Activated CD4-positive, alpha-beta T cell treated with anti-CD3 and anti-CD28 coated beads for 36 hours (primary cell): ENCODE measurements at places on chromosomes 5 and 9.

GRCh38 chr9:72150661-72151060, 1.4 kb downstream of the GDA start:
- no peak overlapping the region for H3K27ac ChIP-seq
- H3K4me1 ChIP-seq = peaks cover 5% of the 10 kb centered on the region
- H3K4me3 ChIP-seq = no peak overlapping the region
- peaks cover 33% of the 10 kb centered on the region for H3K27me3 ChIP-seq
- DNase-seq = no peak
- no peaks in the 10 kb centered on the region for H3K36me3 ChIP-seq

GRCh38 chr5:134560698-134561097, 35.2 kb downstream of the JADE2 start:
- no peak overlapping the region for H3K4me3 ChIP-seq
- peaks cover 11% of the 10 kb centered on the region for H3K4me1 ChIP-seq
- no peaks in the 10 kb centered on the region for H3K27me3 ChIP-seq
- H3K36me3 ChIP-seq = peaks cover 50% of the 10 kb centered on the region
- DNase-seq = no peak
- H3K27ac ChIP-seq = peak overlapping the region; percentile 51

DNA sequence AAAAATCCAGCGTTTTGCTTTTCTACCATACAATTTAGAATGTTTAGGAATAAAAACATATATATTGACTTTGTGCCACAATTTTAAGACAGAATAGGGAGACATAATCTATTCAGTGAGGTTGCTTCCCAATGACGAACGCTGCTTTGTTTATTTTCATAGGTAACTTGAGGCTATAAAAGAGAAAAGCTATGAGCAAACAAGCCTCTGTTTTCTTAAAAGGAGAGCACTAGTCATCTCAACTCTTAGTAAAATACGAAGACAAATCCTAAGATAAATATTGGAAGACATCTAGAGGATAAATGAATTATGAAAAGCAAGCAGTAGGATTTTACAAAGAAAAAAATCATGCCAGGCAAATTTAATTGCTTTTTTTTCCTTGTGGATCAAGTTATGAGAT, 363.6 kb downstream of the ANXA1 start:
- DNase-seq = no peak
- H3K27me3 ChIP-seq = no peaks in the 10 kb centered on the region
- H3K27ac ChIP-seq = no peak overlapping the region
- H3K4me3 ChIP-seq = no peak overlapping the region
- H3K36me3 ChIP-seq = no peaks in the 10 kb centered on the region

- no peak for DNase-seq
- H3K27ac ChIP-seq = no peak overlapping the region
- no peak overlapping the region for H3K4me3 ChIP-seq
- H3K36me3 ChIP-seq = no peaks in the 10 kb centered on the region
Observed at GRCh38 chr9:103804077-103804735, 289.9 kb upstream of the SMC2 start.

GRCh38 chr5:111730659-111731382, 26.2 kb downstream of the NREP start:
- H3K27ac ChIP-seq = no peak overlapping the region
- H3K36me3 ChIP-seq = peaks cover 11% of the 10 kb centered on the region
- H3K27me3 ChIP-seq = no peaks in the 10 kb centered on the region

DNA sequence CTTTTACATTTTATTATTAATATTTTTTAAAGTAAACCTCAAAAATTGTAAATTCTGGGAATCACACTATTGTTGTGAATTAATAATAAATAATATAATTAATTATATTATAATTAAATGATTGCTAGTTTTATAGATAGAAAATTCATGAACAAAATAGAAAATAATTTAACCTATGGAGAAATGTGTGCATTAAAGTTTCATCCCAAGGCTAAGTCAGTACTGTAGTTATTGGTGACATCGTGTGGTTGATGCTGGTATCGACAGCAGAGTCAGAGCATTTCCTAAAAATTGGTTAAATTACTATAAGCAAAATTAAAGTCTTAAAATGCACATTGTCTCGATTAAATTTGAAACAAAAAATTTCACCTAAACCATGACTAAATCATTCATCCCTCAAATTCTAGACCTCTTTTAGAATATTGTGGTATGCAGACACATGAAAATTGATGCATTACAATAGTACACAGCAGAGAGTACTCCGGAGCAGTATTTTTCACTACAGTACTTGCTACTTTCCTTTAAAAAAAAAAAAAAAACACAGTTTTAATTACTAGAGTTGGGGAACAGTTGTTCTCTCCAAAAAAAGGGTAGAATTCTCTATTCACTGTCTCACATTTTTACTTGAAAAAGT, 73.9 kb downstream of the RORB start:
- H3K27me3 ChIP-seq = no peaks in the 10 kb centered on the region
- no peaks in the 10 kb centered on the region for H3K36me3 ChIP-seq
- H3K4me1 ChIP-seq = no peaks in the 10 kb centered on the region
- H3K4me3 ChIP-seq = no peak overlapping the region
- DNase-seq = peak; percentile 33

DNA sequence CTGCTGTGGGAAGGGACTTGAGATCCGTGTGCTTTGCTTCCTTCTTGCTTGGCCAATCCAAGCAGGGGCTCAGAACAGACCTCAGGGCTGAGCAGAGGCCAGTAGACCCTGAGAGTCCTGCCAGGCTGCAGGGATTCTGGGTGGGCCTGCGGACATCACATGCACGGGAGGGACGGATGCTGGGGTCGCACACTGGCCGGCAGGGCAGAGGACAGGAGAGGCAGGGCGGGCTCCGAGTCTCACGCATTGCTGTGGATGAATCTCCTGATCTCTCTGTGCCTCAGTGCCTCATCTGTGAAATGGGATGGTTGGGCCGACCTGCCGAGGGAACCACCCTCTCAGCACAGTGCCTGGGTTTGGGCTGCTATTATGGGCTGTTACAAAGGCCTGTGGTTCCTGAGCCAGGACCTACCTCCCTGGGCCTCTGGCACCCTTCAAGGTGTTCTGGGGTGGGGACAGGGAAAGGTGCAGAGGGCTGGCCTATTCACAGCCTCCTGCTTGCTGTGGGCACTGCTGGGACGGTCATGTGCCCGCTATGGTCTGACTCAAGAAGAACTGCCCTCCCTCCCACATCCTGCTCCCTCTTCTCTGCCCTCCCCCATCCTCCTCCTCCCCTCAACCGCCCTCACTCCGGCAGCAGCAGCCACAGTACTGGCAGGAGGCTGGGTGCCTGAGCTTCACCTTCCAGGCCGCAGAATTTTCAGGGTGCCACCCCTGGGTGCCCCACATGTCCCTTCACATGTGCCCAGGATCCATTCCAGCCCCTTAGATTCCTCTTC, 43.3 kb downstream of the NCS1 start:
- H3K4me3 ChIP-seq = no peak overlapping the region
- no peaks in the 10 kb centered on the region for H3K4me1 ChIP-seq
- no peak for DNase-seq
- no peaks in the 10 kb centered on the region for H3K36me3 ChIP-seq
- H3K27ac ChIP-seq = no peak overlapping the region

DNA sequence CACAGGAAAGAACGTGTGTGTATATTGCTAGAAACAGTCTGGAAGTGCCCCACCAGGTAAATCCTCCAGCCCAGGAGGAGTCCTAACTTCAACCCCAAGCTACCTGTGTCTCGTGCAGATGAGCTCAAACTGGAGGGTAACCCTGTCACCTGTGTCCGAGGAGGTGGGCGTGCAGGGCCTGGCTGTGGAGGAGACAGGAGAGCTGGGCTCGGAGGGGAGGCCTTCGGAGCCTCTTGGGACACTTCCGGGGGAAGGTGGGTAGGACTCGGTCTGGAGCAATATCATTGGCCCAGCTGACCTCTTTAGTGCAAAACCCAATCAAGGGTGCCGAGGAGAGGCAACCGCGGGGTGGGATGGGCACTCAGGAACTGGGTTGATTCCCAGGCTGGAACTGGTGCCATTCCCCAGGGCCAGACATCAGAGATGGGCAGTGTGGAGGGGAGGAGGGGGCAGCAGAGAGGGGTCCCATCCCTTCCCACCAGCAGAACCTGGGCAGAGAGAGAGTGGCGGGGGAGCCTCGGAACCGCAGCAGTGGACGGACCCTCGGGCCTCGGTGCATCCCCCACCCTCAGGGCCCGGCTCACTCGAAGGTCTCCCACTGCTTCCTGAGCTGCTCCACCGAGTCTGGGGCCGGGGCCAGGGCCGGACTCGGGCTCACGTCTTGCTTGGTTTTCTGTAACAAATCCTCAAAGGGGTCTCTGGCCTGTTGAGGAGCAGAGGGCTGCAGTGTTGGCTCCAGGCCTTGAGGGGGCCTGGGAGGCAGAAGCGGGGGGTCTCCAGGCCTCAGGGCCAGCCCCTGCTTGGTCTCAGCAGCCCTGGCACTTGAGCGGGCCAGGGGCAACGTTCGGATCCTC, 25.1 kb downstream of the CRB2 start:
- H3K4me3 ChIP-seq = no peak overlapping the region
- no peak for DNase-seq
- H3K27me3 ChIP-seq = peaks cover 3% of the 10 kb centered on the region
- H3K4me1 ChIP-seq = no peaks in the 10 kb centered on the region

GRCh38 chr5:153952893-153953292, 85.8 kb downstream of the FAM114A2 start:
- H3K27ac ChIP-seq = no peak overlapping the region
- H3K4me1 ChIP-seq = no peaks in the 10 kb centered on the region
- DNase-seq = no peak
- peaks cover 3% of the 10 kb centered on the region for H3K27me3 ChIP-seq

DNA sequence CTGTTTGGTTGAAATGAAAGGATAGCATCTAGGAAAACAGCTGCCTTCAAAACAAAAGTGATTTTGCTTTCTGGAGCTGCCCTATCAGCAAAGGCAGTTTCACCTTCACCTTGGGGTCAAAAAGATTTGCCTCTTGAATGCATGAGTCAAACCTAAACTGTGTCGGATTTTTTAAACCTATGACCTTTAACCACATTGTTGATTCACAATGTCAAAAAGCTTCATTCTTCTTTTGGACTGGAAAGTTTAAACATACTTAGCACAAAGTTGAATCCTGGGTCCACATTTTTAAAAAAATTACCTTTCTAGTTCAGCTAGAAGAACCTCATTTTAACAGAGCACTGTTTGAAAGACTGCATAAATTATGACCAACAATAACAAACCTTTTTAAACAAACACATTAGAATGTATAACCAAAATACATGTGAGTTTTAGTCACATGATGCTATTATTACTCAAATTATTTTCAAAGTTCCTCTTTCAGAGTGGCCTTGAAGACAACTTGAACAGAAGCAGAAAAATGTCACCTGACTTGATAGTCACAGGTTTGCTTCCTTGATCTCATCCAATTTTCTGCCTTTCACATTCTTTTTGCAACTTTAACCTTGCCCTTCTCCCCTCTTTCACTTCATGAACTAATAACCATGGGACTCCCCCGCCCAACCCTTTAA, 109.7 kb upstream of the LHFPL2 start:
- peaks cover 2% of the 10 kb centered on the region for H3K27me3 ChIP-seq
- DNase-seq = peak; percentile 8
- H3K36me3 ChIP-seq = no peaks in the 10 kb centered on the region
- H3K27ac ChIP-seq = no peak overlapping the region

DNA sequence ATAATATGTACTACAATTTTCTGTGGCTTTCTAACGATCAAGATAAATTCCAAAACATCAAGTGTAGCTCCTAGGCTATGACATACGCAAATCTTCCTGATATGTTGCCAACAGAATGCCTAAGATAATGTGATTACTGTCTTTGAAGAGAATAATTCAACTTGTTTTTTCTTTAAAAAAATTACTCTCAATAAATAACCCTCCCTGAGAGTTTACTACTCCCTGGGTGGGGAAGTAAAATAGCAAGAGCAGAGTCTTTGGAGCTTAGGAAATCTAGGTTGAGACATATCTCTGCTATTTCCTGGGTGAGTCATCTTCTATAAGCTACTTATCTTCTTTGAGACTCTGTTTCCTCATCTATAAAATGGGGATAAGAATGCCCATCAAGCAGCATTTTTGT, 201.2 kb downstream of the ACTL7B start:
- H3K27ac ChIP-seq = no peak overlapping the region
- no peak for DNase-seq

GRCh38 chr5:142846406-142846805, 76.2 kb downstream of the ARHGAP26 start:
- H3K27ac ChIP-seq = no peak overlapping the region
- H3K4me3 ChIP-seq = no peak overlapping the region
- peaks cover 26% of the 10 kb centered on the region for H3K4me1 ChIP-seq
- DNase-seq = no peak
- no peaks in the 10 kb centered on the region for H3K36me3 ChIP-seq
- H3K27me3 ChIP-seq = no peaks in the 10 kb centered on the region

- H3K4me1 ChIP-seq = no peaks in the 10 kb centered on the region
- H3K4me3 ChIP-seq = no peak overlapping the region
- peaks cover 27% of the 10 kb centered on the region for H3K27me3 ChIP-seq
- H3K36me3 ChIP-seq = no peaks in the 10 kb centered on the region
- DNase-seq = no peak
Observed at GRCh38 chr5:73482383-73483136, 15.7 kb upstream of the BTF3 start.

DNA sequence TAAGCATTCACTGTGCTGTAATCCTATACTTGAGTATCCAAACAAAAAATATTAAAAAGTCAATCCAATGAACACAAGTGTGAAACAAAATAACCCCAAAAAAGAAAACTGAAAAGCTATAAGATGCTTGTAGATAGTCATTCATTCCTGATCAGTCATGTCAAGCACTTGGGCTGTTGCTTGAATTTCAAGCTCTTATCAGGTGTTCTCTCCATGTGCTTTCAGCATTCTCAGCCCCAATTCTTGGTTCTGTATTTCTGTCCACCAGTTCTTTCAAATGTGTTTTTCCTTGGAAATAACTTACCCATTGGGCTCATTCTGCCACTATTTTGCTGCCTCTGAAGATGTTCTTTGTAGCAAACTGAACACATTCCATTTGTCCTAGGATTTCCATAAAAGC, 4.7 kb downstream of the ZFAND5 start:
- H3K27me3 ChIP-seq = no peaks in the 10 kb centered on the region
- H3K4me1 ChIP-seq = peaks cover 71% of the 10 kb centered on the region
- no peak for DNase-seq
- H3K36me3 ChIP-seq = peaks cover 68% of the 10 kb centered on the region
